ENCODE measurements at places on chromosomes 1 and 21.

DNA sequence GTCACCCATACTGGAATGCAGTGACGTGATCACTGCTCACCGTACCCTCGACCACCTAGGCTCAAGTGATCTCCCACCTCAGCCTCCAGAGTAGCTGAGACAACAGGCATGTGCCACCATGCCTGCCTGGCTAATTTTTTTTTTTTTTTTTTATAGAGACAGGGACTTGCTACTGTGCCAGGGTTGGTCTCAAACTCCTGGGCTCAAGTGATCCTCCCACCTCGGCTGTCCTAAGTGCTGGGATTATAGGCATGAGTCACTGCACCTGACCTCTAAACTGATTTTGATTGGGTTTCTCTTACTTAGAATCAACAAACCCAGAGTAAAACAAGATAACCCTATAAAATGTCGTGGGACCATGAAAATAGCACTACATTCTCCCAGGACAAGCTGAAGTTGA is 112.0 kb downstream of the UBE2U start:
- DNase-seq, result no peak

- no peak for DNase-seq
Measured at GRCh38 chr1:72066431-72066830, 215.9 kb downstream of the NEGR1 start.

DNA sequence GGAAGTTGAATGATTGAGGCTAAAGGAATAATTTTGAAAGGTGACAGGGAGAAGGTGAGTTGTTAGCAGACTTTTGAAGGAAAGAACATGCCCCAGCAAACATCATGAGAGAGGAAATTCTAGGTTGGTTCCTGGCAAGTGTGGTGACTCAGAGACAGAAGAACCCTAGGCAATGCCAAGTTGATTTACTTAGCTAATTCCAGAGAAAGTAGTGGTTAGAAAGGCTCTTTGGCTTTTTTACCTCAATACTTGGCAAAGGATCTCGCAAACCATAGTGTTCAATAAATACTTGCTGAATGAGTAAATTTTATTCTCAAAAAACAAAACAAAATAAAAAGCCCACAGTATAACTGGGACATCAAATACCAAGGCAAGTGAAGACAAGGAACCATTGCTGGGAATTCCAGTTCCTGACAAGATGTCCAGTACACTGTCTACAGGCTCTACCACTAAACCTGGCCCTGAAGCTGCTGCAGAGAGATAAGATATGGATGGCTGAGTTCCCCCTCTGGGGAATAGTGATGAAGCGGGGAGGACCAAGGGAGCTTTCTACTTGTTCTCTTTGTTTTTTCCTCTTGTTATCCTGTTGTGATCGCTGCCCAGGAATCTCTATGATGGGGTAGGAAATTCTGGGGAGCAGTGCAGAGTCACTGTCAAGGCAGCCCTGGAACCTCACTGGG is 48.2 kb downstream of the IL12RB2 start:
- no peak for DNase-seq

- no peak for DNase-seq
Measured at GRCh38 chr1:20178634-20179370, 7.1 kb upstream of the UBXN10 start.

DNA sequence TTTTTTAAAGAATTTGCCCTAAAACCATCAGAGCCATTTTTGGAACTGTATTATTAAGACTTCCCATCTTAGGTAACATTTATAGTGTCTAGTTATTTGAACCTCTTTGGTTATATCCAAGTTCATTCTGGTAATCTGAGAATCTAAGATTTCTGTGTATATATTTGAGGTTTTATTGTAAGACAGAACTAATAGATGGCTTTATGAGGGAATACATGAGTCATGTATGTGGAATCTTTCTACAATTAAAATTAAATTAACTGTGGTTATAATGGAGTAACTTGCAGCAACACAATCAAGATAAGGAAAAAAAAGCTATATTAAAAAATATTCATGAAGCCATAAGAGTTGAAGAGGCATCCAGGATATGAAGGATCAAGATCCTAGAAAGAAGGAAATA is 92.1 kb downstream of the UBE2U start:
- DNase-seq, result no peak

GRCh38 chr1:80402625-80403024 is 1396.1 kb upstream of the ADGRL4 start:
- DNase-seq, result no peak

DNA sequence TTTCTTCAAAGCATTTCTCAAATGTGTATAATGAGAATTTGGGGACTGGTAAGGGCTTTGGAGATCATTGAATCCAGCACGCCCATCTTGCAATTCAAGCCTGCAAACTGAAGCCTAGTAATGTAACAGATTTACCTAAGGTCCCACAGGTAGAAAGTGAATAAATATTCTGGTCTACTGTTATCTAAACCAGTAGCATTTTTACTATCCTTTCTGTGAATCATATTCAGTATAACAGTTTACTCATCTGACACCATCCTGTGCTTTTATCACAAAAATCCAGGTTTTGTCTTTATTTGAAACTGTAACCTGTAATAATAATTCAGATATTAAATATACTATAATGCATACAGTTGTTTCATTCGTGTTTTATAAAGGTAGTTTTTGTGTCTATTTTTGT is 17.4 kb downstream of the KCNA3 start:
- DNase-seq, result no peak

GRCh38 chr1:202291961-202292712 is 49.6 kb downstream of the UBE2T start:
- no peak for DNase-seq

- no peak for DNase-seq
Measured at GRCh38 chr1:219661464-219662092, 48.7 kb upstream of the ZC3H11B start.

DNA sequence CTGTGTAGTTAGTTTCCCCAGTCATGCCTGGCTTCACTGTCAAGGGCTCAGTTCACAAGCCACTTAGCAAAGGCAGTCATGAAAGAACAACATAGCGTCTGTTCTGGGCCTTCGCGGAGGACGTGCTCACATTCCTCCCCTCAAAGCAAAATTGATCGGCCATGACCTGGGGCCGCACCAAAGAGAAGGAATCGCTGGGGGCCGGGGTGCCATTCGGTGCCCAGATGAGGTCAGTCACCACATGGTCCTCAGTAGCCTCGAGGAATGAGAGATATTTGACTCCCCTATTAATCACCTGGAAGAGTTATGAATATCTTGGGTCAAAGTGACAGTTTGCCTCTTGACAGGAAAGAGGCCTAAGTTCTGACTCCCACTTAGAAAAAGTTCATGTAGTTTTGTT is 251.1 kb upstream of the JUN start:
- no peak for DNase-seq

GRCh38 chr1:36217670-36218069 is 6.6 kb upstream of the THRAP3 start:
- DNase-seq, result no peak
